ENCODE measurements at places on chromosomes 2 and 18.

GRCh38 chr2:31269087-31269486, 35.1 kb downstream of the EHD3 start:
- DNase-seq, result no peak

DNA sequence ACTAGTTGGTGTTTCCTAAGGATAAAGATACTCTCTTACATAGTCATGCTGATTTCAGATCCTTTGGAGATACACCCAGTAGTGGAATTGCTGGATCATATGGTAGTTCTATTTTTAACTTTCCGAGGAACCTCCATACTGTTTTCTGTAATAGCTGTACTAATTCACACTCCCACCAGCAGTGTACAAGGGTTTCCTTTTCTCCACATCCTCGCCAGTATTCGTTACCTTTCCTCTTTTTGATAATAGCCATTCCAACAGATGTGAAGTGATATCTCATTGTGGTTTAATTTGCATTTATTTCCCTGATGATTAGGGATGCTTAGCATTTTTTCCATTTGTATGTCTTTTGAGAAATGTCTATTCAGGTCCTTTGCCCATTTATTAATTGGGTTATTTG, 34.0 kb downstream of the ACTR2 start:
- DNase-seq, result no peak

DNA sequence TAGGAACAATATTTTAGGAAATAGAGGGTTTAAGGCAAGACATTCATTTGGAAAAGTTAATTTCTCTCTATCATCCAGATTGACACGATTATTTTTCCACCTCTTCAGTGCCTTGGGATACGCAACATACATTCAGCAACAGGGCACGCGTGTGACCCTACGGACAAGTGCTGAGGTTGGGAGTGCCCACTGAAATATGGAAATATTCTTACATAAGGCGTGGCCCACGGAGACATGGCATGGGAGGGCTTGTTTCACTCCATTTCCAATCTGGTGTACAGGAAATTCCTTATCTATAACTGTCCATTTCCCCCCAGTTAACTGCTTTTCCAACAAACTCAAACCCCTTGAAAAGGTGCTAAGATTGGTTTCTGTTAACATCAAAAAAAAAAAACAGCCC, 20.9 kb upstream of the KIDINS220 start:
- no peak for DNase-seq

GRCh38 chr2:191115804-191116203, 35.0 kb downstream of the STAT4 start:
- no peak for DNase-seq

DNA sequence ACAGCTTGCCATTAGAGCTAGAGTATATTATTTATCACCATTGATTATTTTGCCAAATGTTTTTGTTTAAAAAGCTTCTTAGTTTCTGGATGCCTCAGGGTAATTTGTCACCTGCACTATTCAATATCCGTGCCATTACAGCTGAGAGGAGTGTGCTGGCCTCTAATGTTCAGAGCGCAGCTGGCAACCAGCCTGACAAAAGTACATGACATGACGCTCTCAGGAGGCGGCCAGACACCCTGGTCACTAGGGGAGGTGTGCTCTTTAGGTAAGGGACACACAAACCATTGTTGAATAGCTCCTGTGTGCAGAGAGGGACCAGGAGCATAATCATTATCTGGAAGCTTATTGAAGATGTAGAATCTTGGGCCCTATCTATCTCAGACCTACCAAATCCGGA, 20.3 kb downstream of the LIMS1 start:
- no peak for DNase-seq

DNA sequence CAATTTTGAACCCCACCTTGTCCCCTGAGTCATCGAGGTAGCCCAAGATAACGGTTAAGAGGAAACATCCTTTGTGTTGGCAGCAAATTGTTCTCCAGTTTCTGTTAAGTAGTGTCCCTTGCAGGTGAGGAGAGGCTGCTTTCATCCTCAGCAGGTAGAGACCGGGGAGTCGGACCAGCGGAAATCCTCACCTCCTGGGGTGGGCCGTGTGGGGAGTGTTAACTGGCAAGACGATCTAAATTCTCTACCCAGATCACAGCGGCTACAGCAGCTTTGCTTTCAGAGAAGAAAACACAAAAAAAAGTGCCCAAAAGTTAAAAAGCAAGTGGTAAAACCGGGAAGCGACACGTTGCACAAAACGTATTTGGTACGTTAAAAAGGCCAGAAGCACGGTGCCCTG, 63.2 kb downstream of the ADI1 start:
- no peak for DNase-seq

- DNase-seq, result no peak
Measured at GRCh38 chr2:55047677-55048299, 2.5 kb downstream of the RTN4 start.

DNA sequence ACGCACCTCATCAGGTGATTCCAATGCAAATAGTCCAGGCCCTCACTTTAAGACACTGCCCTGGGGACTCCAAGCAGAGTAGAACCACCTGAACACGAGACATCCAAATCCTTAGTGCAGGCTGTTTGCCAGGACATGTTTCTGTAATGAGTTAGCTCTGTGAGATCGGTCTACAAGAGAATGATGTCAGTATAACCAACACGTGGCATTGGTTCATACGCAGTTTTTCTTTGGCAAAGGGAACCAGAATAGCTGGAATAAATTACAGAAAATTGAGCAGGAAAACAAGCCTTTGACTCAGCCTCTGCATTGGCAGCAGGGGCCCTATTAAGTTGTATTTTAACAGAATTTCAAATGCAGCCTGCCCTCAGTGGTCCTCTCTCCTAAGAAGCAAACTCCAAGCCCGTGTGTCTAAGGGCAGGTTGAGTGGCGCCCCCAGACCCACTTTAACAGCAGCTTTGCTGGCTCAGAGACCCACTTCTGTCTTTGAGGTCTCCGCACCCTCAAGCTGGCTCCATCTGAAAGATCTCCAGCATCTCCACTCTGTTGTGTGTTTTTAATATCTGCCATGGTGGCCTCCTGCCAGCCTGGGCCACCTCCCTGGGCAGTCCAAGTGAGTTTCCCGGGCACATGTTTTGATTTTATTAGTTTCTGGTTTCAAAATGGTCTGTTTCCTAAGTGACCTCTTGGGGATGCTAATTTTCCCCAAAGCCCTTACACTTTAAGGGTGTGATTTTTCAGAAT, 61.3 kb downstream of the ALPK2 start:
- no peak for DNase-seq

- no peak for DNase-seq
Measured at GRCh38 chr18:74116633-74117554, 30.7 kb downstream of the FBXO15 start.

DNA sequence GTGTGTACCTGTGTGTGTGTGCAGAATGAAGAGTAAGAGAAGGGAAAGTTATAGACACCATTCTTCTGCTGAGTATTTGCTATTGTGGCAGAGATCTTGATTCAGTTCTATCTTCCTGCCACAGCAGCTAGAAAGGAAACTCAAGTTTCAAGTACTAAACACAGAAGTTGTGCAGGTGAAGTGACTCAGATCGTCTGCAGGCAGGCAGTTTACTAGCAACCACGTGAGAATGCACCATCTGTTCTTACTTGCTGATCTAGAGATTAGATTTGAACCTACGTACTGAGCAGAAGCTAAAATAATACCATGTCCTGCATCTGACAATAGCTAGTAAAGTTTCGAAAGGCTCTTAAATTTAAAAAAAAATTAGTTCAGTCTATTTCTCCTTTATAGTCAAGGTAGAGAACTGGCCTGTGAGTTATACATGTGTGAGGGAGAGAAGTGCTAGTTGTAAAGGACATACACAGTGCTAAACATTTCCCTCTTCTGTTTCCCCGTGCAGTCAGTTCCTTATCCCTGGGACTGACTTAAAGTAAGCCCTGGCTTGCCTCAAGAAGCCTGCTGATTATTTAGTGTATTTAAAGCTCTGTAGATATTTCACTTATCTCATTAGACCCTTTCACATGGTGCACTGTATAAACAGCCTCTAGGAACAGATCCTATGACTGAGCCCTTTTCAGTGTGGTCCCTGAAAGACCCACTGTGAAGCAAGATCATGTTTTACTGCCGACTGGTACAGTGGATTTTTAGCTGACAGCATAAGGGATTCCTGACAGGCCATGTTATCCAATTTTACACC, 45.0 kb downstream of the SLC38A11 start:
- DNase-seq, result no peak

DNA sequence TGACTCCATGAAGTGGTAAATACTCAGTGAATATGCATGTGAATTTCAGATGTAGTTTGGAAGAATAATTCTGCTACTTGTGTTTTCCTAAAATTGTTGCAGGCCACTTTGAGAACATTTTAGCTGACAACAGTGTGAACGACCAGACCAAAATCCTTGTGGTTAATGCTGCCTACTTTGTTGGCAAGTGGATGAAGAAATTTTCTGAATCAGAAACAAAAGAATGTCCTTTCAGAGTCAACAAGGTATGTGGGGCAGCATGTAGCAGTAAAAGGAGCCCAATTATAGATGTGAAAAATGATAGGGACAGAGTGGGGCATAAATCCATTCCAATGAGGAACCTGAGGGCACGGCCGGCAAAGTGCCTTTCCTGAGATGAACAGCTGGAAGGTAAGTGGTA, 16.1 kb downstream of the SERPINB5 start:
- DNase-seq, result no peak

DNA sequence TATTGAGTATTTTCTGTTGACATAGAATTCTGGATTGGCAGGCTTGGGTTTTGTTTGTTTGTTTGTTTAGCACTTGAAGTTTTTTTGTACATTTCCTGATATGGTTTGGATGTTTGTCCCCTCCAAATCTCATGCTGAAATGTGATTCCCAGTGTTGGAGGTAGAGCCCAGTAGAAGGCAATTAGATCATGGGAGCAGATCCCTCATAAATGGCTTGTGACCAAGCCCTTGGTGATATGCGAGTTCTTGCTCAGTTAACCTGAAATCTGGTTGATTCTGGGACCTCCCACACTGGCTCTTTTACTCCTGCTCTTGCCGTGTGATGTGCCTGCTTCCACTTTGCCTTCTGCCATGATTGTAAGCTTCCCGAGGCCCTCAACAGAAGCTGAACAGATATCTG, 98.0 kb downstream of the PTPN4 start:
- no peak for DNase-seq

DNA sequence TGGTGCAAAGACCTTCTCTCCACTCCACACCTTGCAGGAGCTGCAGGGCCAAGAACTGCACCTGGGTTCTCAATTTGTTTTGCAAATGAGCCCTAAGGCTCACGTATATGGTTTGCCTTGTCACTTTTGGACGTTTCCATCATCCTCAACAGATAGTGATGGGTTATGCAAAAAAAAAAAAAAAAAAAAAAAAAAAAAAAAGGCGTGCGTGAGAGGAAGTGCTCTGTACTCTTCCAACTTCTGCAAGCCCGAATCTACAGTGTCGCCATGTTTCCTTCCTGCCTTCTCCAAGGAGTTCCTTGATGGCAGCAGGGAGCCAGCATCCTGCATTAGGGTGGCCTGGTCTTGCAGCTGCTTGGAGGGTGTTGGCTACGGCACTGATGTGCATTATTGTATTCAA, 4.0 kb upstream of the INHBB start:
- no peak for DNase-seq

DNA sequence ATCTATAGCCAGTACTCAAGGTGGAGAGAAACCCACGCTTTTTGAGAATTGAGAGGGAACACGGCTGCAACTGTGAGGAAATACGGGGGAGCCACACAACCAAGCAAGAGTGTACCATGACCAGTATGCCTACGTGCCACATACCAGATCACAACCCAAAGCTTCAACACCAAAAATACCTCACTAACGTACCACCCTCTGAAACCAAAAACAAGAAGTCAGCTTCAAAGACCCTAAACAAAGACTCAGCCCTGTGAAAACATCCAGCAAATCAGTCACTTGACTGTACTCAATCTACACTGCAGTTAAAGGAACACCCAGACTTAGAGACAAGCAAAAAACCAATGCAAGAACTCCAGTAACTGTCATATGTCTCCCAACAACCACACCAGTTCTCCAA, 17.0 kb downstream of the RNU4ATAC start:
- DNase-seq, result no peak

- DNase-seq, result no peak
Measured at GRCh38 chr2:100285691-100286090, 36.6 kb downstream of the LONRF2 start.

- no peak for DNase-seq
Measured at GRCh38 chr2:201900362-201900761, 94.0 kb downstream of the CDK15 start.

DNA sequence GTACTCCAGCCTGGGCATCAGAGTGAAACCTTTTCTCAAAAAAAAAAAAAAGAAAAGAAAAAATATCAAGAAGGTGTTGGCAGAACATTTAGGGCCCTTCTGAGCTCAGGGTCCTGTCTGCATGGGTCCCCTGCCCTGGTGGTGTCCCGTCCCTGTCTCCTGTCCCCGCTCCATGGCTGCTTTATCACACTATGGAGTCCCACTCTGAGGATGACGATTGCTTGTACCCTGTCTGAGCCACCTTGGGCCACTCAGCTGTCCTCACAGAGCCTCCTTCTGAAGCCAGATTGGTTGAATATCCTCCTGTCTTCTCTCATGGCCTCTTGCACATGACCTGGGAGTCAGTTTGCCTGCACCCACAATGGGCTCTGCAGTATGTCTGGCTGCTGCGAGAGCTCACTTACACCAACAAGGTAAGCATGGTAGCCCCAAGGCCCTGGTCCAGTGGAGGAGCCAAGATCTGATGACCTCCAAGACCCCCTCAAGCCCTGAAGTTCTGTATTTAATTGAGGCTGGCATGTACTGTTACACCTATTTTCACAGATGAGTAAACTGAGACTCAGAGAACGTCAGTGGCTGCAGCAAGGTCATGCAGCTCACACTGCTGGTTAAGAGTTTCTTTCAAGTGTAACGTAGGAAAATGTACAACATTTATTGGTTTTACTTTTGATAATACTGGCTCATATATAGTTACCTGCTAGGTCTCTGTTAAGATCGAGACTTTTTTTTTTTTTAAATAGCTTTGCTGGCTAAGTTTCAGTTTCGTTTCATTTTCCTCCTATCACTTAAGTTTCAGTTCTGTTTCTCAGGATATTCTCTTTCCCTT, 16.9 kb upstream of the ZCCHC2 start:
- DNase-seq, result peak; percentile 48

DNA sequence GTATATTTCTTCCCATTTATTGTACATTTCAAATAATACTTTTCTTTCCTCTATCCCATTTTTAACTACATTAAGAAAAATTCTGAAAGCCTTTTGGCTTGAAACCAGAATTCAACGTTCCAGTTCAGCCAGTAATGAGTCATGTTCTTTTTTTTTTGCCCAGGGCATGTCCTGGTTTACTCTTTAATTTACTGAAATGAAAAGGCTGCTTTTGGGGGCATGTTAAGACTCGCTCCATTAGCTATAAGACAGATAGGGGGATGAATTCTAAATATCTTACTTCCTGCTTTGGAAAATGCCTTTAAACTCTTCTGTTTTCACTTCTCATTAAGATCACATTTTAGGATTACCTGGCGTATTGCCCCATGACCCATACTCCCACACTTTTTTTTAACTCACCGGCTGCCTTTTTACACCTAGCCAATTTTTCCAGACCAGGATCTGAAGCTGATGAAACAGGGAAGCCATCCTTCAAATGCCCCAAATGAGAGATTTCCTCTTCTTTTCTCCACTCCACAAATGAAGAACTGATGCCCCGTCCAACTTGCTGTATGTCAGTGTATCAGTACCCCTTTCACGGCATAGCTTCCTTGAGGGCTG, 585 bp downstream of the ABCA12 start:
- no peak for DNase-seq

- no peak for DNase-seq
Measured at GRCh38 chr2:122193622-122194021, 438.2 kb downstream of the TSN start.
